Fibroblast of skin of abdomen (primary cell): ENCODE measurements at places on chromosomes 1 and 21.

- no peak for DNase-seq
Measured at GRCh38 chr1:198122693-198123092, 34.1 kb upstream of the NEK7 start.

GRCh38 chr1:61011561-61012263 lies 70.6 kb upstream of the NFIA start:
- no peak for DNase-seq

DNA sequence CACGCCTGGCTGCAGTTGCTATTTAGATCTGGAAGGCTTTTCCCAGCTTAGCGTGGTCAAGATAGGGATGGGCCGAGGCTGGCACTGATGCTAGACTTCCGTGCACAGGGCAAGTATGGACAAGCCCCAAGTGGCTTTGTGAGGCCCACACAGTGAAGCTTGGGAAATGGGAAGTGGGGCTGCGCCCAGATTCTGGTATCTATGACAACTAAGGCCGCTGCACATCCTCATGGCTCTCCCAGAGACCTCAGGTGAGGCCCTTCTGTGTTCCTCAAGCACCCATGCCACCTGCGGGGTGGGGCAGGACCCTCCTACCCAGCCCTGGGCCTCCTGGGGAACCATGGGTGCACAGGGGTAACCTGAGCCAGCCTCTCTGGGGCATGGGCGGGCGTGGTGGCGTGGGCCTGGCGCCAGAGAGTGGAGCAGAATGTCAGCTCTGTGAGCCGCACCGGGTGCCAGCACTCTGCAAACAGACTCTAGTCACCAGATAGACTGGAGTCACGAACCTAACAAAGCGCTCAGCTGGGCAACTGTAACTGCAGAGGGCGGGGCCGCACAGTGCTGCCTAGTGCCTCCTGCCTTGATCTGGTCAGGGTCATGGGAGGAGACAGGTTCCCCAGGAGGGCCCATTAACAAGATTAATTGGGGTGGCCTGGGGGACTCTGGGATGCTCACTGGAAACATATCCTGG lies 46.4 kb downstream of the ELF3 start:
- no peak for DNase-seq

- no peak for DNase-seq
Measured at GRCh38 chr1:183578856-183579255, 11.4 kb downstream of the NCF2 start.

GRCh38 chr1:182149411-182149965 lies 88.0 kb upstream of the ZNF648 start:
- peak; percentile 68 for DNase-seq

DNA sequence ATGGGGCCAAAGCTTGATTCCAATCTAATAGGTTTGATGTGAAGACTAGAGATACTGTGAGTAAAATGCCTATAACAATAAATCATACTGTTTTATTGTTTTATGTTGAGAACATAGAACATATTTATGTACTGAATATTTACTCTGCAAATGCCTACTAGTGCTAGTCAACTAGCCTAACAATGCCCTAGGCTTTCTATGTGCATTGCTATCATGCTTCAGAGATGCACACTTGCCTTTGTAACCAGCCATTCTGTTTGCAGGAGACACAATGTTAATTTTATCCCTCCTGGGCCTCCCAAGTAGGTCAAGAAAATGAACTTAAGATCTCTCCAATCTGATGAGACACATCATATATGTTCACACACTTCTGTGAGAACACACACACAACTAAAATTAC lies 530.8 kb upstream of the BEND5 start:
- DNase-seq, result no peak

DNA sequence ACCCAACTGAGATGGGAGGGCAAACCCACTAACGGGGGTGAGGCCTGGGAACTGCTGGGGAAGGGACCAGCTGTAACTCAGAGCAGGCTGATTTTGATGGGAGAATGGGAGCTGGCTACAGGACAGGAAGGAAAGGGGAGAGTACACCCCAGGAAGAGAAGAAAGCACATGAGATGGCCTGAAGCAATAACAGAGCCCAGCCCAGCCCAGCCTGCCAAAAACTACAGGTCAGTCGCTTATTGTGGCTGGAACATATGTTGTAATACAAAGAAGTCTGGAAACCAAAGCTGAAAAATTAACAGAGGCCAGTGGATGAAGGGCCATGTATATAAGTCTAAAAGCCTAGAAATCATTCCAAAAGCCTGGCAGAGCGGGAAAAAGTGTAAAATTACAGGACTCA lies 1.6 kb downstream of the ITLN2 start:
- DNase-seq, result no peak

GRCh38 chr1:182715531-182715930 lies 31.1 kb upstream of the RGS8 start:
- DNase-seq, result no peak

- peak; percentile 6 for DNase-seq
Measured at GRCh38 chr1:111366256-111366655, 61.3 kb downstream of the OVGP1 start.

DNA sequence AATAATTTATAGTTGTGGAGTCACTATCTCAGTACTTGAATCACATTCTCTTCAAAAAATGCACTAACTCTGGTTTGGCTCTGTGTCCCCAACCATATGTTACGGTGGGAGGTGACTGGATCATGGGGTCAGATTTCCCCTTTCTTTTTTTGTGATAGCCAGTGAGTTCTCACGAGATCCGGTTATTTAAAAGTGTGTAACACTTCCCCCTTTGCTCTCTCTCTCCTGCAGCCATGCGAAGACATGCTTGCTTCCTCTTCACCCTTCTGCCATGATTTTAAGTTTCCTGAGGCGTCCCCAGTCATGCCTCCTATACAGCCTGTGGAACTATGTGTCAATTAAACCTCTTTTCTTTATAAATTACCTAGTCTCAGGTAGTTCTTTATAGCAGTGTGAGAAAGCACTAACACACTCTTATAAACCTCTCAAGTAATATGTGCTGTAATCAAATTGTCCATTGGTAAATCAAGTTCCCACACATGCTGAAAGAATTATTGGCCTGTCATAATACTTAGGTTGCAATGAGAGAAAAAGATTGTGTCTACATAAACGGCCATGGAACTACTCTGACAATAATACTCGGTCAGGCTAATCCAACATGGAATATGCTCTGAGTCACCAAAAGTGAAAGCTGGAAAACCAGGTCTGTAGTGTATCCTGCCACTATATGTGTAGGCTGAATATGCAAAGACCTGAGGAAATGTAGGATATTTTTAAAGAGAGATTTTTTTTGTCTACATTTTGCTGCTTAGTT lies 107.5 kb downstream of the SLC44A5 start:
- DNase-seq, result no peak

GRCh38 chr1:231480008-231480407 lies 48.5 kb upstream of the TSNAX start:
- DNase-seq, result no peak

DNA sequence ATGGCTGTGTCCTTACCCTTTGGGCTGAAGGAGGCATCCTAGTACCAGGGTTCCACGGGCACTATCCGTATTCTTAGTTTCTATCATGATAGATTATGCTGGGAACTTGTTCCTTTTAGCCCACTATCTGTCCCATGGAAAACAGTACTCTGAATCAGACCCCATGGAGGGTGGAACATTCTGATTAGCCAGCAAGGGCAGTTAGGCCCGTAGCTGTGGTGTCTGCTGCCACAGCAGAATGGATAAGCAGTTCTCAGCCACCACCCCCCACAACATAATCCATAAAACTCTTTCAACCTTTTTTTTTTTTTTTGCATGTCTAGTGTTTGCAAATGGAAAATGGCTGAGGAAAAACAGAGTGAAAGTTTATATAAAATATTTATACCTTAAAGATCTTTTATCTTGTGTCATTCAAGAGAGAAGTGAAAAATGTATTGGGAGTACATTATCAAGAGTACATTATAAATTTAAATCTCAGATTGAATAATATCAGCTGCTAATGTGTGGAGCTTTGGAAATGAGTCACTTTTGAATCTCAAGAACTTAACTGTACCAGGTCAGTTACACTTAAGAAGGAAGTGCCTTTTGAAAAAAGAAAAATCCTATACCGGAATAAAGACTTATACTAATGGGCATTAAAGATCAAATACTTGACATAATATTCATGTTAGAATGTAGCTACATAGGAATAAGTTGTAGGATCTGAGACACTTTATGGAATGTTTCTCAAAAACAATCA lies 80.3 kb downstream of the NFIA start:
- peak; percentile 39 for DNase-seq

DNA sequence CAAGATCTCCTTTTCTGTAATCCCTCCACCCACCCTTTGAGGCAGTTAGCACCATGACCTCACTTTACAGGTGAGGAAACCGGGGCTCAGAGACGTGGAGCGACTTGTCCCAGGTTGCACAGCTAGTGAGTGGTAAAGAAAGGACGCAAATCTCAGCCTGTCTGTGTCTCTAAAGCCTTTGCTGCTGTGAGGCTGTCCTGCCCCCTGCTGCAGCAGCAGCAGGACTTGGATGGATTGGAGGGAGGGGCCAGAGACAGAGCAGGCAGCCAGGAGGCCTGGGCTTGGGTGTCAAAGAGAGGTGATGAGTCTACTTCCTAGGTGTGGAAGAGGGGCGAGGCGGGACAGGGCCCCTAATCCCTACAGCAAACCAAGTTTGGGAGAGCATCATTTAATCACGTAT lies 69.6 kb downstream of the PTPRU start:
- no peak for DNase-seq
